AG08395 (cell line): ENCODE measurements at places on chromosomes 6 and 20.

DNA sequence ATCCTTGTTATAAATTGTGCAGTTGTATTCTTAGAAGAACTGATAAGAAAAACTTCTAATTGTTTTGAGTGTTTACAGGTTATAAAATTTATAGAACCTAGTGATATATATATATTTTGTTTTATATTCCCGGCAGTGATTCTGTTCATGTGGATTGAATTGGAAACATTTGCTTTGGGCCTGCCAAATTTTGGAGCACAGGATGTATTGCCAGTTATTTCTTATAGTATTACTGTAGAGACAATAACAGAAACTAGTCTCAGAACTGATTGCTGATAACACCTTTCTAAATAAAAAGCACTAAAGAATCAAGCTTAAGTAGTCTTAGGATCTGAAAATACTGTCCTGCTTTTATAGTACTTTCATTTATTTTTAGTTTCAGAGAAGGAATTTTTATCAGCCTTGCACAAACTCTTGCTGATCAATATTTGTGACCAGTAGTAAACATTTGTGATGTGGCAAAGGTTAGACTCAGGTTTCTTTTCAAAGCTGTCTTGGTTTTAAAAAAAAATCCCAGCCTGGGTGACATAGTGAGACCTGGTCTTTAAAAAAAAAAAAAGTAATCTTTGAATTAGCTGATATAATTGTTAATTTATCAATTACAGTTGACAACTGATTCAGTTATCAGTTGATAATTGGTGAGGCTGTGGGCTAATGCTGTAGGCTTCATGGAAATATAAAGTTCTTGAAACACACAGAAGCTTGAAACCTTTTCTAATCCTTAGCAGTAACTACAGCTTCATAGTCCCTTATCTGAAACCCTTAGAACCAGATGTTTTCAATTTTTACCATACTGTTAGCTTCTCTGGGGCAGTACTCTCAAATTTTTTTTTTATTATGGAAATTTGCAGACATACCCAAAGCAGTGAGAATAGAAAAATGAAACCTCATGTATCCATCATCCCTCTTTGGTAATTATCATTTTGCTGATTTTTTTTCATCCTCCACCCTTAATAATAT lies 42.4 kb downstream of the RNGTT start:
- DNase-seq: no peak

DNA sequence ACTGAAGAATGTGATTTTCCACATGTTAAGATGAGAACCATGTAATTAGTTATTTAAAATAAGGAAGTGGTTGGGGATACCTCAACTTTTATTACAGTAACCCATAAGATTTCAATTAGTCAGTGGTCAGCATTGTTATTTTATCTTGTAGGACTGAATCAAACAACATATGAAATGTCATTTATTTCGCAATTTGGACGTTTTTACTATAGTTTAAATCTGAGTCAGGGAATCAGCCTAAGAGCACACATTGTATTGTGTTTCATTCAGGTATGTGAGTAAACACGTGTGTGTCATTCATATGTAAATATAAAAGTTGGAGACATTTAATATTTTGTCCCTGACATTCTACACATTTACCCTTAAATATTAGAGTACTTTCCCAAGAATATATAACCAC lies 1418.7 kb downstream of the GRIK2 start:
- no peak for DNase-seq

- DNase-seq: no peak
Observed at GRCh38 chr20:48738399-48739304, 89.1 kb downstream of the PREX1 start.

DNA sequence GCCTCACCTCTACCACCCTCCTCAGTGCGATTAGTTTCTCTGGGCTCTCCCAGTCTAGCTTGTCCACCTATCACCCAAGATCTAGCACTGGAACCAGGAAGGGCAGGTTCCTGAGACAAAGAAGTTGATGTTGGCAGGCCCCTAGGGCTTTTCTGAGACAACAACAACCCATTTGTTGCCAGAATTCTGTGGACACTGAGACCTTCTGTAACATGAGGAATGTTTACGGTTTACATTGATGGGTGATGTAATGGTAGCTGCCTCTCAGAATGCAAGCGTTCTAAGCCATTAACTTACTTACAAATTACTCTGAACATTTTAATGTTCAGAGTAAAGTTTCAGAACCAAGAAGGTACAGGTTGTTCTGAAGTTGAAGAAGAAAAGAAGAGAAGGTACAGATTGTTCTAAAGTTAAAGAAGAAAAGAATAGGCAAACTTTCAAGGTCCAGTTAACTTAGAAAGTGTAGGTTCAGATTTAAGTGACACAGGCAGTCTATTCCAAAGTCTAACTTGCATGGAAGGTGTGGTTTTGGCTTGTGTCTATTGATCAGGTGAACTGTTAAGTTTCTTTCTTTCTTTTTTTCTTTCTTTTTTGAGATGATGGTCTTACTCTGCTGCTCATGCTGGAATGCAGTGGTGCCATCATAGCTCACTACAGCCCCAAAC lies 3.7 kb upstream of the MED23 start:
- DNase-seq: no peak

DNA sequence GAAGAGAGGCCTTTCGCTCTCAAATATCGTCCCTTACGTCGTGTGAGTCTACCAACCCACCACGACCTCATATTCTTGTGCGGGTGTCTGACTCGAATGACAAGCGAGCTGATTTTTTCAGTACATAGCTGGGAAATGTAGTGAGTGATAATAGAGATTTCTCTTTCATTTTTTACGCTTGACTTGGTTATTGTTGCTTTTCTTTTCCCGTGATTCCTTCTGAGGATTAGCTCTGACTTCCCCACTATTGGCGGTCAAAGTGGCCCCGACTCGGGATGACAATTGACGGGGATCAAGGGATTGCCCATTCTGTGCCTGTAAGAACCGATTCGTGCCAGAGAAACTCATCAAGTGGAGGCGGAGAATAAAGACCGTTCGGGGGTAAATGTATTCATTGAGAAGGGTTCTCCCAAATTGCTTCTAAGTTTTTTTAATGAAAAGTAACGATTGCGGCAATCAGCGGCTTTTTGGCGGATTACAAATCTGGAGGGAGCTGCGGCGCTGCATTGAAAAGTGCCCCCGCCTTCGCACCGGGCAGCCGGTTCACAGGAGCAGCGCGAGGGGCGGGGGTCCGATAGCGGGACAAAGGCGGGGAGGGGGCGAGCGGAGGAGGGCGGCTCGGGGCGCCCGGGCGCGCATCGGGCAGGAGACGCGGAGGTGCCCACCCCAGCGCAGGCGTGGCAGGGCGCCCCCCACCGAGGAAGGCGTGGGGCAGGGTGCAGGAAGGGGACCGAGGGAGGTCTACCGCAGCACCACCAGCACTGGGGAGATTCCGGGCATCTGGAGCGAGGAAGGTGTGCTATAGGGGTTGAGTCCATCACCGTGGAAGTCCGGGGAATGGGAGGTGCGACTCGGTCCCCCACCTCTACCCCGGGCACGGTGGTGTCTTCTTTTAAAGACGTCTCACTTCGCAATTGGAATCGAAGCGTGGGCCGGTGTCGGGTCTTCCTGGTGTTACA lies 44.5 kb upstream of the OSTM1 start:
- no peak for DNase-seq

GRCh38 chr6:109242029-109242428 lies 140.2 kb downstream of the CD164 start:
- DNase-seq: no peak

DNA sequence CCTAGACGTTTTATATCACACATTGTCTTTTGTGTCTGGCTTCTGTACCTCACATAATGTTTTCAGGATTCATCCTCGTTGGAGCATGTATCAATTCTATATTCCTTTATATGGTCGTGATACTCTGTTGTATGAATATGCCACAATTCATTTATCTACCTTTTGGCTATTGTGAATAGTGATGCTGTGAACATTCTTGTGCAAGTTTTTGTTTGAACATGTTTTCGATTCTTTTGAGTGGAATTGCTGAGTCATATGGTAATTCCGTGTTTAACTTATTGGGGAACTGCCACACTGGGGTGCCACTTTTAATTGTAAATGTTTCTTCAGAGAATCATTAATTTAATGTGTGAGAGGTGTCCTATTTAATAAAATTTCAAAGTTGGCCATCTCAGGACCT lies 101.2 kb downstream of the SLC35B3 start:
- DNase-seq: no peak
